ENCODE measurements at places on chromosomes 16 and 17.

GRCh38 chr17:57485916-57486881, 229.9 kb downstream of the MSI2 start:
- DNase-seq = no peak

- DNase-seq = no peak
These were observed 66.4 kb downstream of the MYH10 start for GRCh38 chr17:8563981-8564602.

DNA sequence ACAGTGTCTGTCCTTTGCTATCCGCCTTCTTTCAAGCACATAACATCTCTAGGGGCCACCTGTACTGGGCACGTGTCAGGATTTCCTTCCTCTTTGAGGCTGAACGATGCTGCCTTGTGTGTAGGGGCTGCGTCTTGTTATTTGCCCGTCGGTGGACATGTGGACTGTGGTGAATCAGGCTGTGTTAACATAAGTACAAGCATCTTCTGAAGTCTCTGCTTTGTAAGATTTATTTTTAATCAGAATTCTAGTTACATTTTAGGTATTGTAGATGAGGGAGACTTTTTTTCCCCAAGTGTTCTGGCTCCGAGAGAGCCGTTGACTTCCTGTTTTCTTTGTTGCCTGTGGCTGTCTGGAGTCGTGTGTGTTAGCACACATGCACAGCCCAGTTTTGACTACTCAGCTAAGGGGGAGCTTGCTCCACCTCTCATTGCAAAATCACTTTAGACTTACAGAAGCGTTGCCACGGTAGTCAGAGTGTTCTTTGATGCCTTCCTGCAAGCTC, 26.1 kb downstream of the SPG7 start:
- DNase-seq = peak; percentile 16

DNA sequence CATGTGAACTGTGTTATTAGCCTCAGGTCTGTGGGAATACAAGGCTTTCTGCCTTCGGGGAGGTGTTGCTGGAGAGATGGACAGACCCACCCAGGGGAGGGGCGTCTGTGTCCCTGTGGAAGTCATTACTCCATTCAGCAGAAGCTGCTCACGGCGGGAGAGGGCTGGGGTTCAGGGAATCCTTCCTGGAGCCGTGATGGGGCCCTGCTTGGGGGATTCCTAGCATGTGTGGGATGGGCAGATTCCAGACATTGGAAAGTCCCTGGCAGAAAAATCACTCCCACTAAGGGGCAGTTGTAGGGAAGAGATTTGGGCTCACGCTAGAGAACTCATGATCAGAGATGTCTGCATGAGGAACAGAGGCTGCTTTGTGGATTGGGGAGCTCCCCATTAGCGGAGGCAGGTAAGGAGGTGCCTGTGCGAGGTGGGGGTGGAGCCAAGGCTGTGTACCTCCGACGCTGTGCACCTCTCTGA, 56.3 kb upstream of the IL34 start:
- no peak for DNase-seq

DNA sequence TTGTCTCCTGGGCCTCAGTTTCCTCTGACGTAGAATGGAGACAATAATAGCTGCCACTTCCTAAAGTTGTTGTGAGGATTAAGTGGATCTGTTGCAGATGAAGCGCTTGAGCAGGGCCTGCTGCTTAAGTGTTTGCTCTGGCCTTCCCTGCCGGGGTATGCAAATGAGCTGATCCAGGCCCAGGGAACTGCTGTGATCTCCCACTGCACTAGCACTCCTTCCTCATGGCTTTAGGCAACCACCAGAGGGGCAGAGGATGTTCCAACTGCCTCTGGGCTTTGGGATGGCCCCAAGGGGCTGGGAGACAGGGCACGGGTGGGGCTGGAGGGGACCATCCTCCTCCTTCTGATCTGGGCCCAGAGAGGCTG, 6.2 kb downstream of the SBK1 start:
- DNase-seq = no peak

- no peak for DNase-seq
These were observed 261.4 kb downstream of the MAP2K4 start for GRCh38 chr17:12282056-12282455.

DNA sequence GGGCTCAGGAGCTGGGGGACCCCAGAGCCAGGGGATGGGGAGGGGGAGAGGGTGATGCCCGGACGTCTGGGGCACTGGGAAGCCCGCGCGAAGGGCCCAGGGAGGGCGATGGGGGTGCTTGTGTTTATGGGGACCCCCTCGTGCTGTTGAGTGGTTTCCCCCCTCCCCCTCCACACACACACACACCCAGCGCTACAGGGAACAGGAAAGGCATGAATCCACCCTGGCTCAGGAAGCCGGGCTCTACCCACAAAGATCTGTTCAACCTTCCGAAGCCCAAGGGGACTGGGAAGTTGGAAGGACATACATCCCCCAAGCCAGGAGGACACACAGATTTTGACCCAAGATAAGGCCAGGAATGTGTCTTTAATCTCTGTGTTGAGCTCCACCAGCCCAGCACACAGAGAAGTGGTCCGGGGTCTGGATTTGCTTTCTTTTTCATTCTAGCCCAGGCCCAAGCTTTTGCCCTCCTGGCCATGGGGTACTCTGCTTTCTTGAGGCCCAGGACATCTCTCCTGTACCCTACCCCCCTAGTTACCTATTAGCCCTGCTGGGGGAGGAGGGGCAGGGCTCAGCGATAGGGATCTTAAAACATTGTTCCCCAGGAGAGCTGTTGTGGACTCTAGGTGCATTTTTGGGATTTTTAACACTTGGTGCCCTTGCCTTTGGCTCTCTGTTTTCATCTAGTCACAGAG, 1.2 kb downstream of the UBALD2 start:
- DNase-seq = peak; percentile 30

DNA sequence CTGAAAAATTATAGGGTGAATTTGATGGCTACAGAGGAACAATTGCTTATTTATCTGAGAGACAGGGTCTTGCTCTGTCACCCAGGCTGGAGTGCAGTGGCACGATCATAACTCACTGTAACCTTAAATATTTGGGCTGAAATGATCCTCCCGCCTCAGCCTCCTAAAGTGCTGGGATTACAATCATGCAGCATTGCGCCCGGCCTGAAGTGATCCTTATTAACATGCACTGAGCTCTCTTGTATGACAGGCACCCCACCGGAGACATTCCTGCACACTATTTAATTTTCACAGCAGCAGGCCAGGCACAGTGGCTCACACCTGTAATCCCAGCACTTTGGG, 77.7 kb downstream of the CNGB1 start:
- DNase-seq = no peak

GRCh38 chr17:37825851-37826250, 81.0 kb upstream of the HNF1B start:
- no peak for DNase-seq

DNA sequence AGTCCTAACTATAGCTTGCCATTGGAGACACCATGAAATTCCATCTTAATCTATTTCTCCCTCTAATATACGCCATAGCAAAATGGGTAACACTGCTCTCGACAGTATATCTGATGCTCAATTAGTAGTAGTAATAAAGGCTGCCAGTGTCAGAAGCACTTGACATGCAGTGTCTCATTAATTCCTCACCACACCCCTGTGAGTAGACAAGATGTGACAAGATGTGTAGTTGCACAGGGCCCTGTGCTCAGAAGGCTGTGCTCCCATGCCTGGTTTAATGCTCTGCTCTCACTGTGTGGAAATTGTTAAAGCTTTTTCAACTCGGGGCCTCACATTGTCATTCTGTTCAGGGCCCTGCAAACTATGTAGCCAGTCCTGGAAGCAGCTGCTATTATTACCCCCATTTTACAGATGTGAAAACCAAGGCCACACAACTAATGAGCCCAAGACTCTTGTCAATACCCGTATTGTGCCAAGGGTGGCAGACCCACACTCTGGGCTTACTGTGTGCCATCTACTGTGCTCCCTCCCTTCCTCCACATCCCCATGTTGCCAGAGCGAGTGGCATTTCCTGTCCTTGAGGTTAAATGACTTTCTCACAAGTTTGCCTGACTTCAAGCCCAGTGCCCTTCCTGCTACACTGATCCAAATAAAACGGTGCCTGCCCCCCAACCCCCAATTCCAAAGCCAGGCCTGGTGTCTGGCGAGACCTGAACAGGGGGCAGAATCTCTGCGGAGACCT, 287.3 kb upstream of the CCL2 start:
- DNase-seq = no peak

GRCh38 chr17:79917902-79918484, 78.8 kb upstream of the CBX4 start:
- DNase-seq = no peak

GRCh38 chr17:77306790-77307478, 166.2 kb downstream of the SEC14L1 start:
- no peak for DNase-seq

DNA sequence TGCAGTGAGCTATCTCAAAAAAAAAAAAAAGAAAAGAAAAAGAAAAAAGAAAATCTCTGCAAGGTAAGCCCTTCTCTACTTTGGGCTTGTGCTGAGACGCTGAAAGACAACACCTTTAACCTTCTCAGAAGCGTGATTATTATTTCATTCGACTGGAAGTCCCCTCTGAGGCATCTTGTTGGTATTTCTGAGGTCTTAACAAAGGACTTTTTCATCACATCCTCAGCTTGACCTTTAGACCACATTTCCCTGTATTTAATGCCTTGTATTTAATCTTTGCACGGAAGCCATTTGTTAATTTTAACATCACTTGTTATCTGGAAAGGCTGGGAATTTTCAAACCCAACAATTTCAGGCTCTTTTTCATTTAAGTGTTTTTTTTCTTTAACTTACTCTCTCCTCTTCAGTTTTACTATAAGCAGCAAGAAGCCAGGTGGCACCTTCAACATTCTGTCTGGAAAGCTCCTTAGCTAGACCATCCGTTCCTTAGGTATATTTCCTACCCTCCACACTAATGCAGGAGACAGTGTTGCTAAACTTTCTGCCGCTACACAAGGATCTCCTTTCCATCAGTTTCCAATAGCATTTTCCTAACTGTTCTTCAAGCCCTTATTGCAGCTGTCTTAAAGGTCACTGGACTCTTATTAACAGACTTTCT, 10.3 kb downstream of the KCTD13 start:
- no peak for DNase-seq

DNA sequence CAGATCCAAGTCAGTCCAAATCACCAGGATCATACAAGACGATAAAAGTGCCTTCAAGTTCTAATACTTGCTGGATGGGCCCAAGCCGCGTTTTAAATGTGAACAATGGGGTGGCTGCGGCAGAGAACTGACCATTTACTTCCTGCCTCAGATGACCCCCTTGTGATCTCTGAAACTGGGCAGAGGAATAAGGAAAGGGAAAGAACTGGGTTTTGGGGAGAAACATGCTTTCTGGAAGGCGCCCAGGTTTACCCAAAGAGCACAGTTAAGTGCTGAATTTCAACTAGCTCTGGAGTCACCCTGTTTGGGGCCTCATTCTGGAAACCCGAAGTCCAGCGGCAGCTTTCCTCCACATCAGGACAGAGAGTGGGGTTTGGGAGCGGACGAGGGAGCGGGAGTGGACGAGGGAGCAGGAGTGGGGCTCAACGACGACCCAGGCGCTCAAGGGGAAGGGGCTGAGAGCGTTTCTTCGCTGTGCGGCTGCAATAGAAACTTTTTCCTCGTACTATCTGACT, 1.6 kb downstream of the FAM20A start:
- DNase-seq = no peak

DNA sequence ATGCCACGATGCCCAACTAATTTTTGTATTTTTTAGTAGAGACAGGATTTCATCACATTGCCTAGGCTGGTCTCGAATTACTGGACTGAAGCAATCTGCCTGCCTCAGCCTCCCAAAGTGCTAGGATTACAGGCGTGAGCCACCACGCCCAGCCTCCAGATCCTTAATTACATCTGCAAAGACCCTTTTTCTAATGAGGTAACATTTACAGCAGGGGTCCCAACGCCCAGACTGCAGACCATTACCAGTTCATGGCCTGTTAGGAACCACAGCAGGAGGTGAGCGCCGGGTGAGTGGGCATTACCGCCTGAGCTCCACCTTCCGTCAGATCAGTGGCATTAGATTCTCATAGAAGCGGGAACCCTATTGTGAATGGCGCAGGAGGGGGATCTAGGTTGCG, 4.0 kb upstream of the RAB11FIP4 start:
- no peak for DNase-seq

GRCh38 chr17:62950067-62950466, 16.0 kb upstream of the TANC2 start:
- no peak for DNase-seq

DNA sequence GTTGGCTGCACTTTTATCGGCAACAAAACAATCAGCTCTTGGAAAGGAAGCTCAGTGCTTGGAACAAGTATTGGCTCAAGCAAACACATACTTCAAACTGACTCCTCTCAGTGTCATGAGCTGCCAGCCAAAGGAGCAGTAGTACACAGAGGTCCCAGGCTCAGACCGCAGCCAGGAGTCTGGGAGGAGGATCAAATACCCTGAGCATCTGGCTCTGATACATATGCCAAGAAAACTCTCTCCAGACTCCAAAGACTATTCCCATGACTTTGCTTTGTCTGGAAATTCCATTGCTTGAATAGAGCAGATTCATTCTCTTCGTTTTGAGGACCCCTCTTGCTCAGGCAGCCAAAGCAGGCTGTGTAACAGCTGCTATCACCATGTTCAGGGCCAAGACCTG, 501.6 kb upstream of the PSMD7 start:
- DNase-seq = no peak
